ENCODE measurements at places on chromosomes 11 and 22.

- no peak for DNase-seq
Measured at GRCh38 chr11:111792955-111793500, 26.8 kb upstream of the PPP2R1B start.

DNA sequence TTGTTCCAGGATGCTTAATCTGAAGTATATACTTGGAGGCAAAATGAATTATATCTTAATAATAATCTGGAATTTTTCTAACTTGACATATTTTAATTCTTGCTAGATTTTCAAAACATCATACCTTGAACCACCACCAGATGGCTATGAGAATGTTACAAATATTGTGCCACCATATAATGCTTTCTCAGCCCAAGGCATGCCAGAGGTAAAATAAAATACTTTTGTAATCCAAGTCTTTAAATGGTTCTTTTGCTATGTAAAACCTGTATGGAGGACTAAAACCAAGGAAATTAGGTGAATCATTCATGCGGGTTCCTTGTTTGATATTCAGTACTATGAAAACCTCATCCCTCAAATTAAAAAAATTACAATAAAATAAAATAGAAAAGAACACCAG, 14.4 kb downstream of the NAALAD2 start:
- DNase-seq = no peak

- no peak for DNase-seq
Measured at GRCh38 chr11:75677909-75678308, 9.1 kb upstream of the MAP6 start.

GRCh38 chr11:33875621-33876294, 16.1 kb downstream of the LMO2 start:
- no peak for DNase-seq

DNA sequence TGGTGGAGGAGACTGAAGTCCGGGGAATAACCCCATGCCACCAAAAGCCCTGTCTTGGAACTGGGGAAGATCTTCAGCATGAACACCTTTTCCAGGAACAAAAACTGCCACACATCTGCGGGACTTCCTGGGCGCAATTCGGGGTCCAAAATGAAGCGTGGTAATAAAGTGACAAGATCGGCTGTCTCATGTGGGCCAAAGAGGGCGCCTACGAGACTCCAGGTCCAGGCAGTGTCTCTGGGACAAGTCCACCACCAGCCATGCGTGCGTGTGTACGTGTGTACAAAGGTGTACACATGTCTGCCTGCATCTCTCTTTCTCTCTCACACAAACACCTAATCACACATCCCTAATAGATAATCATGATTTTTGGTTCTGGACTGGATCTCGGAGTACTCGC, 8.9 kb upstream of the MYBPC3 start:
- no peak for DNase-seq

GRCh38 chr22:42335839-42336378, 65.5 kb upstream of the TCF20 start:
- no peak for DNase-seq

DNA sequence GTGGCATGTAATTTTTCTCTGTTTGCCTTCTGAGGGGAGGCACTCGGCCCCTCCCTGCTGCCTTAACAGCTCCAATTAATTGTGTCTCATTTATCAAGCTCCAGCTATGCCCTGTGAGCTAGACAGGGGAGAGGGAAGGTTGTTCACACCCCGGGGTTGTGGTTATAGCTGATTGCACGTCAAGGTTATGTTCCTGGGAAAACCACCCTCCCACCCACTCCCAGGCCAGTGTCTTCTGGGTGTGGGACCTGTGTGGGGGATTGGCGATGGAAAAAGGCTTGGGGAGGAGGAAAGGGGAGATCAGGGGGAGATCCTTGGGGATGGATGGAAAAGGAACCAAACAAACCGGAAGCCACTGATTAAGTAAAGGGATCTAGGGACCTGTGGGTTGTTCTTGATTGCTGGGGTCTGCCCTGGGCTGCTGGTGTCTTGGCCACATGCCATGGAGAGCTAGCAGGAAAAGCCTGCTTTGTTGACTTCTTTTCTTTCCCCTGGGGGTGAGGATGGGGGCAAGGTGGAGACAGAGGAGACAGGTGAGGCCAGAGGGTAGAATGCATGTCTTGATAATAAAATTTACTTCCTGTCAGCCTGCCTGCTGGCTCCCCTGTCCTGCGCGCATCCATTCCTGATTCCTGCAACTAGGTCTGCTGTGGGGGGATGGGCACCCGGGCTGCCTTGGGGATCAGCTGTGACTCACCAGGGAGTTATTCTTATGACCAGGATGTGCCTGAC, 13.5 kb upstream of the SORL1-AS1 start:
- DNase-seq = peak; percentile 96

DNA sequence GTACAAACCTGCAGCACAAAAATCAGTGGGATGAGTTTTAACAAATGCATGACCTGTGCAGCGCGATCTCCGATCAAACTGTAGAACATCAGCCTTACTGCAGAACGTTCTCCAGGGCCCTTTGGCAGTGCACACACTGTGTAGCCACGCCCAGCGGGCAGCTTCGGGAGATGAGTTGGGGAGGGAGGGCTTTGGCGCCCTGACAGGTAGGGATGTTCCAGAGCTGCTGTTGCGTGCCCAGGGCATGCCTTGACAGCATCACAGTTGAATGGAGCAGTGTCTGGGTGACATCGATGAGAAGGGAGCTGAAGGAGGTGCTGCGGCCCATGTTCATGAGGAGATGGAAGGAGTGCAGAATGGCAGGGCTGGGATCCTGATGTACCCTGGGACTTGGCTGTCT, 80.2 kb downstream of the TBC1D22A start:
- no peak for DNase-seq

GRCh38 chr11:28713850-28714249, 605.7 kb downstream of the METTL15 start:
- no peak for DNase-seq

DNA sequence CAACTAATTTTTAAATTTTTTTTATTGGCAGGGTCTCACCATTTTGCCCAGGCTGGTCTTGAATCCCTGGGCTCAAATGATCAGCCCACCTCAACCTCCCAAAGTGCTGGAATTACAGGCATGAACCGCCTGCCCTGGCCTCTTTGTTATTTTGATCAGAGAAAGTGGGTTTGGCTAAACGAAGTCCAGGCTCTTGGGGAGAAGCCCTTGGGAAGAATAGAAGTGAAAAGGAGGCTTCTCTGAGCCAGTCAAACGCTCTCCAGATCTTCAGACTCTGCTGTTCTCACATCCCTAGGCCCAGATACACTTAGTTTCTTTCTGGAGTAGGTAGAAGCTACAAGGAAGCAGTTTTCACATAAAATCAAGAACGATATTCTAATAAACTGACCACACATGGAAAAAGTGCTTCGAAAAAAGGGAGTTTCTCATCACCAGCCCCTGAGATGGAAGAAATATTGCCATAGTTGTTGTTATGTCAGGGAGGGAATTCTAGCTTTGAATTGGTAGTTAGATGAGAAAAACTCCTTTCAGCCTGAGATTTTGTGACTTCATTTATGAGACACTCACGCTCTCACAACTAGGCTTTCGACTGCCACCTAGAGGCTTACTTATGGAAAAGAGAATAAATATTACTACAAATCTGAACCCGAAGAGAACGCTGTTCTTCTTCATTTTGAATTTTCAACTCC, 41.7 kb upstream of the AQP11 start:
- DNase-seq = peak; percentile 73

DNA sequence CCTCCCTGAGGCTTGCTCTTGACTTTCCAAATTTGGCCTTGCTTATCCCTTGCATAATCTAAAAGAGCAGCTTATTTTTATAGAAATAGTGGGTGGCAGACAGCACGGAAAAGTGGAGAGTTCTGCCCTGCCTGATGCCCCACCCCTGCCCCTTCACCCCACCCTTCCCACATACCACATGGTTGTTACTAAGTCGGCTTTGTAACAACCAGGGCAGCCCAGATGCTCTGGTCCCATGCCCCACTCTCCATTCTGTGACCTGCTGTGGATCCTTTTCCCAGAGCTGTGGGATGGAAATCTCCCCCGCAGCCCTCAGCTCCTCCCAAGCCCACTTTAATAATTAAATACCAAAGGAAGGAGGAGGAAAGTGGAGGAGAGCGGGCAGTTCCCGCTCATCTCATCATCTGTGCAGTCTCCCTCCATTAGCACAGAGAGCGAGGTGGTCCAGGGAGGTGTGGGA, 10.9 kb downstream of the MRGPRF start:
- peak; percentile 54 for DNase-seq

- DNase-seq = no peak
Measured at GRCh38 chr11:111088847-111089355, 156.6 kb upstream of the POU2AF2 start.

DNA sequence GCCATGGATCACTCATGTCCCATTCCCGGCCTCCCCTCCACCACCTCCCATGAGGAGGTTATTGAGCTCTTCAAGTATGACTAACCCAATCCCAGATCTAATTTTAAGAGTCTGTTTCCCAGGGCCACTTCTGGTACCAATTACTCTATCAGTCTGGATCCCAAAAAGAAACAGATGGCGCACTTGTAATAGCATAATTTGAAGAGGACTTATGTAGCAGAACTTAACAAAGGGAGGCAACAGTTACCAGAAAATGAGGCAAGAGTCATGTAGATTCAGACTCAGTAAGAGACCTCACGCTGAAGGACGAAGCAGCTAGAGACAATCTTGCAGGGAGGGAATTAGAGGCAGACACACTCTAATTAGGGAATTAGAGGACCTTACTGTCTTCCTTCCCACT, 46.9 kb downstream of the DDX6 start:
- DNase-seq = peak; percentile 57

GRCh38 chr11:110046775-110047380, 46.3 kb upstream of the ZC3H12C start:
- DNase-seq = no peak

- DNase-seq = no peak
Measured at GRCh38 chr11:127862406-127862805, 725.0 kb downstream of the ETS1 start.

- DNase-seq = no peak
Measured at GRCh38 chr11:115819014-115819413, 314.8 kb upstream of the CADM1 start.

- no peak for DNase-seq
Measured at GRCh38 chr11:116226731-116227130, 546.1 kb downstream of the BUD13 start.

GRCh38 chr11:108494182-108494581, 4.0 kb downstream of the POGLUT3 start:
- DNase-seq = no peak

- no peak for DNase-seq
Measured at GRCh38 chr11:69894648-69895047, 75.4 kb upstream of the FGF3 start.

GRCh38 chr22:33512908-33513307, 407.4 kb downstream of the LARGE1 start:
- DNase-seq = no peak

GRCh38 chr22:19628038-19628776, 86.1 kb upstream of the SEPTIN5 start:
- DNase-seq = no peak

GRCh38 chr11:117273550-117274289, 17.4 kb upstream of the BACE1-AS start:
- peak; percentile 75 for DNase-seq

GRCh38 chr11:103898065-103898464, 138.4 kb upstream of the DDI1 start:
- no peak for DNase-seq

DNA sequence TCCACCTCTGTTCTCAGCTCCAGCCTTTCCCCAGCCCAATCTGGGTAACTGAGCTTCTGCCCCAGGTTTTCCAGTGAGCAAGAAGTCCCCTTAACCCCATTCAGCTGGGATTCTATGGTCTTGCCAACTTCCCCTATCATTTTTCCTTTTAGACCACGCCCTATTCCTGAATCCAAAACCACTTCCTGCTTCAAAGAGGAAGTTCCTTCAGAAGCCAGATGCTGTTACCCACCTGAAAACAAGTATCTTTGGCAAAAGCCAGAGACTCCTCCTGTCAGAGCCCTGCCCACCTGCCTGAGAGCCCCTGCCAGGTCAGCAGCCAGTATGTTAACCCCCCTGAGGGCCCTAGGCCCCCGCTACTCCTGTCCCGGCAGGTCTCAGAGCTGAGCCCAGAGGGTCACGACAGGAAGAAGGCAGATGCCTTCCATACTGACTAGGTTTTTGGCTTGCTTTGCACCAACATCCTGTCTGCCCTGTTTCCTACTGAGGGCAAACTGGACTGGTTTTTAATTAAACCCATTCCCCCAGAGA, 20.3 kb upstream of the MICAL2 start:
- DNase-seq = peak; percentile 32

DNA sequence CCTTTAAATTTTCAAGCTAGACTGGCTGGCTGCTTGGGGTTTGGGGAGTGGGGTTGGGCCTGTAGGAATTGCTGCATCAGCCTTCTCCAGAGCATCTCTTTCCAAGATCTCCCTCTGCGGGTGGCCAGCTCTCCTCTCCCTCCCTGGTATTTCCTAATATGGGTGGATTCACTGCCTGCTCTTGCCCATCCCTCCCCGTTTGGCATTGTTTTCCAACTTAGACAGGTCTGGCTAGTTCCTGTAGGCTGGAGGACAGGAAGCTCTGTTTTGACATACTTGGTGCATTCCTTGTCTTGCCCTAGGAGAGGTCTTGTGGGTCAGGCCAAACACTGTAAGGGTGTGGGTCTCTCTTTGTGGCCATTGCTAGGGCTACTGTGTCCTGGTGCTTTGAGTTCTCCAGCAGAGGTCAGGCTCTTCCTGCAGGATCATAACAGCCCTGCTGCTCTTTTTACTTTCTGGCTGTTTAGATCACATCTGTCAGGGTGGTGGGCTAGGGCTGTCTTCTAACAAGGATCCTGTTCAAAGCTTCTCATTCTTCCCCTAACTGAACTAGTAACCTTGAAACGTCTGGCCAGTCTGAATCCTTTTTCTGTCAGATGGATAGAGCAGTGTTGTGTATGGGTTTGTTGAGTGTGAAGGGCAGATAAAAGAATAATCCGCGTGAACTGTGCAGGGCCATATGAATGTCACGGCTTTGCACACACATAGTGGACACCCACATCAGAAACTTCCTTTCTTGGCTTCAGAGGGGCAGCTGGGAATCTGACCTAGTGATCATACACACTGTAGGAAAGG, 18.3 kb upstream of the MICALL1 start:
- DNase-seq = peak; percentile 75

GRCh38 chr11:36354221-36355003, 58.3 kb downstream of the PRR5L start:
- peak; percentile 35 for DNase-seq

DNA sequence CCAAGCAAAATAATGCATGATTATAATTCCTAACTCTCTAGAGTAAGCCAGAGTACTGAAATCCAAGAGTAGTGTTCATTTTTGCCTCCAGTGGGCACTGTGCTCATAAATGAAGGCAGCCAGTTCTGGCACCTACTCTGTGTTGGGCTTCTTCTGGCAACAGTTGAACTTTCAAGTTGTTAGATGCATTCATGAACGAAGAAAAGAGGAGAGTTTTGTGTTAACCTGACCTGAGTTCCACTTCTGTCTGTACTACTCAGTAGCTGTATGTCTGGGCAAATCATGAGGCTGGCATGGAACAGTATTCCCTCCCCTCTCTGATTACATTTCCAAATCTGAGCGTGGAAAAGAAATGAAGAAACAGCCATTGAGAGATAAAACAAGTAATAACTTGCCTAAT, 20.3 kb upstream of the TENM4 start:
- peak; percentile 61 for DNase-seq

- peak; percentile 91 for DNase-seq
Measured at GRCh38 chr11:118171269-118172062, 5.0 kb downstream of the SCN2B start.

- no peak for DNase-seq
Measured at GRCh38 chr11:125626288-125626950, 1.5 kb downstream of the CHEK1 start.

Data from GM03348 (cell line).